ENCODE measurements at places on chromosomes 4 and X.

DNA sequence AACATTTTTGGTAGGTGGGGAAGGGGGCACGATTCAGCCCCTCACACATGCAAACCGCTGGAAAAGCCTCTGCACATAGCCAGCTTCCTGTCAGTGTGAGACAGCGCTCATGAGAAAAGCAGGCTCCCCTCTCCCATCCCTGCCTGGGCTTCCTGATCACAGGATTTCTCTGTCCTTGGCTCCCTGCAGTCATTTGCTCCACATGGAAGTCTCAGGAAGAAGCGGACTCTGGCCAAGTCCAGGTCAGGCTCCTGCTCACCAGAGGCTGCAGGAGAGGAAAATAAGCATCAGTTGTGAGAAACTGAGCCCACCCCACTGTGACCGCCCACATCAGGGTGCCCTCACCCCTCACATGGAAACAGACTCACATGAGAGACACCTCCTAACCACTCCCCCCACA lies 664.3 kb upstream of the TENM3 start:
- no peak for DNase-seq

GRCh38 chrX:136752796-136753195 lies 27.9 kb downstream of the ARHGEF6 start:
- DNase-seq: no peak

GRCh38 chr4:85218756-85219155 lies 252.3 kb upstream of the WDFY3 start:
- DNase-seq: no peak

DNA sequence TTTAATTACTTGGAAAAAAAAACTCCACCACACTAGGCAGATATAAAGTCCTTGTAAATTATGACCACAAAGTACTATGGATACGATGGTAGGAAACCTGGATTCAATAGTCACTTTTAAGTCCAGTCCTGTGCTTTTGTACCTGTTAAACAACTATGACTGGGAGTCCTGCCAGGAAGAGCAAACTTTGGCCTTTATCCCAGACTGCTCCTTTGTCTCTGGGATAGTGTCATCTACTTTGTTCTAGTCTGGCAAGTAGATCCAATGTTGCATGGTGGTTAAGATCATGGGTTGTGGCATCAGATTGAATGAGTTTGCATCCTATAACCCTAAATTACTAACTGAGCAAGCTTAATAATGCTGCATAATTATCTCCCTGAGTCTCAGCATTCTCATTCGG lies 175.3 kb upstream of the FGF13 start:
- DNase-seq: peak; percentile 22

- no peak for DNase-seq
Measured at GRCh38 chrX:66680451-66680850, 41.6 kb upstream of the EDA2R start.

- no peak for DNase-seq
Measured at GRCh38 chrX:32084757-32085156, 1012.9 kb upstream of the FTHL17 start.

Measured in NCI-H1092 (cell line).